Transverse colon (tissue), 4 donors: ENCODE measurements at places on chromosomes 7 and 10. TPM values are rescaled to one million over a fixed set of nuclear protein-coding genes. Genes with fewer than 3 reads are reported as not detected.
A peak's percentile ranks its signal among the peaks of the same experiment; 100 is the strongest.

DNA sequence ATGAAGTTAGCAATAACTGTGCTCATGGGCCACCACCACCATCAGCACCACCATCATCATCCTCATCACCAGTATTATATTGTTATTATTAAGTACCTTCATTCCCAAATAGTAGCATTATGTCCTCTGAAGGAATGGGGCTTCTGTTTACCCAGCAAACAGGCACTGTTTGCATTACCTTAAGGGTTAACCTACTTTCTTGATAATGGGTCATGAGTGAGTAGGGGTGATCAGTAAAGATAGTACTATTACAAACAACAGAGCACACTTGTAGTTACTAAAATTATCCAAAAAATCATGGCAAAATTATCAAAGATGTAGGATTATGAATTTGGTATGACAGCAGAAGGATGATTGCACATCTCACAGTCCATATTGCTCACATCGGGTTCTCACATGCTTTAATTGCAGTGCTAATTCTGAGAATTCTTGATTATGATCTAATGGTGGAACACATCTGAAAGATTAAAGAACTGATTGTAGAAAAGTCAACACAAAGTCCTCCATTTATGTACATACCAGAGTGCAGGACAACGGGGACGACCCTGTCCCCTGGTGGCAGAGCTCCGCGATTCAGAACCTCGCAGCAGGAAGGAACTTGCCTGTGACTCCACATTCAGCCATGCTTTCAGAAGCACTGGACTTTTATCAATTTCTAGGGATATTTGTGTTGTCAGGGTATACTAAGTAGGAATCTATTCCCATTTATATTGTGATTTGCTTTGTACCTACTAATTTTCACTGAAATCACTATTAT lies 31.0 kb downstream of the PDE1C start:
- H3K27me3 ChIP-seq, result no peaks in the 10 kb centered on the region
- no peaks in the 10 kb centered on the region for H3K4me1 ChIP-seq
- no peak overlapping the region for H3K27ac ChIP-seq
- DNase-seq, result no peak

GRCh38 chr7:106767078-106767477 lies 98.0 kb upstream of the PIK3CG start:
- H3K4me1 ChIP-seq, result no peaks in the 10 kb centered on the region
- peak overlapping the region; percentile 55 for H3K27ac ChIP-seq
- no peak for DNase-seq
- no peaks in the 10 kb centered on the region for H3K36me3 ChIP-seq
- H3K4me3 ChIP-seq, result no peak overlapping the region

DNA sequence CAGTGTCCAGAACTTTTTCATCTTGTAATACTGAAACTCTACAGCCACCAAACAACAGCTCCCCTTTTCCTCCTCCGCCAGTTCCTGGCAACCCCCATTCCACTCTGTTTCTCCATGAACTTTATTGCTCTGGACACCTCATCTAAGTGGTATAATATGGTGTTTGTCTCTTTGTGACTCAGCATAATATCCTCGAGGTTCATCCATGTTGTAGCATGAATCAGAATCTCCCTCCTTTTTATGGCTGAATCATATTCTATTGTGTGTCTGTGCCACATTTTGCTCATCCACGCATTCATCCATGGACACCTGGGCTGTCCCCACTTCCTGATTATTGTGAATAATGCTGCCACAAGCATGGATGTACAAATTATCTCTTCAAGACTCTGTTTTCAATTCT lies 124.4 kb upstream of the FGFR2 start:
- no peak overlapping the region for H3K27ac ChIP-seq
- H3K36me3 ChIP-seq, result no peaks in the 10 kb centered on the region
- H3K4me1 ChIP-seq, result no peaks in the 10 kb centered on the region
- DNase-seq, result no peak
- no peak overlapping the region for H3K4me3 ChIP-seq

GRCh38 chr10:36725581-36726520 lies 399.5 kb upstream of the ANKRD30A start:
- no peaks in the 10 kb centered on the region for H3K36me3 ChIP-seq
- H3K4me3 ChIP-seq, result no peak overlapping the region
- H3K4me1 ChIP-seq, result no peaks in the 10 kb centered on the region
- DNase-seq, result no peak
- no peak overlapping the region for H3K27ac ChIP-seq

DNA sequence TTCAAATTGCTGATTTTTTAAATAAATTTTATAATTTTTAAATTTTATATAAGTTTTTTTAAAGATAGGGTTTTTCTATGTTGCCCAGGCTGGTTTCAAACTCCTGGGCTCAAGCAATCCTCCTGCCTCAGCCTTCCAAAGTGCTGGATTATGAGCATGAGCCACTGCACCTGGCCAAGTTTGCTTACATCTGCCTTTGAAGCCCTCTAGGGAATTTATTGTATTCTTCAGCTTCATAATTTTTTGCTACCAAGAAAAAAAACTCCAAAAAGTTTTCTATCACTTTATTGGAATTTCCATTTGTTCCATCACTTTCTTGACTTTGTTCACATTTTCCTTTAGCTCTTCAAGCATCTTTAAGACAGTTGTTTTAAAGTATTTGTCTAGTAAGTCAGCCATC lies 3.8 kb upstream of the POLD2 start:
- no peaks in the 10 kb centered on the region for H3K27me3 ChIP-seq
- H3K27ac ChIP-seq, result no peak overlapping the region
- no peaks in the 10 kb centered on the region for H3K36me3 ChIP-seq

- no peaks in the 10 kb centered on the region for H3K36me3 ChIP-seq
- H3K27ac ChIP-seq, result no peak overlapping the region
- no peaks in the 10 kb centered on the region for H3K27me3 ChIP-seq
- no peak for DNase-seq
- no peak overlapping the region for H3K4me3 ChIP-seq
- no peaks in the 10 kb centered on the region for H3K4me1 ChIP-seq
Observed at GRCh38 chr10:4043897-4044665, 259.1 kb upstream of the KLF6 start.

- no peak for DNase-seq
- H3K36me3 ChIP-seq, result no peaks in the 10 kb centered on the region
Observed at GRCh38 chr7:111801277-111801676, 239.0 kb upstream of the IMMP2L start.

DNA sequence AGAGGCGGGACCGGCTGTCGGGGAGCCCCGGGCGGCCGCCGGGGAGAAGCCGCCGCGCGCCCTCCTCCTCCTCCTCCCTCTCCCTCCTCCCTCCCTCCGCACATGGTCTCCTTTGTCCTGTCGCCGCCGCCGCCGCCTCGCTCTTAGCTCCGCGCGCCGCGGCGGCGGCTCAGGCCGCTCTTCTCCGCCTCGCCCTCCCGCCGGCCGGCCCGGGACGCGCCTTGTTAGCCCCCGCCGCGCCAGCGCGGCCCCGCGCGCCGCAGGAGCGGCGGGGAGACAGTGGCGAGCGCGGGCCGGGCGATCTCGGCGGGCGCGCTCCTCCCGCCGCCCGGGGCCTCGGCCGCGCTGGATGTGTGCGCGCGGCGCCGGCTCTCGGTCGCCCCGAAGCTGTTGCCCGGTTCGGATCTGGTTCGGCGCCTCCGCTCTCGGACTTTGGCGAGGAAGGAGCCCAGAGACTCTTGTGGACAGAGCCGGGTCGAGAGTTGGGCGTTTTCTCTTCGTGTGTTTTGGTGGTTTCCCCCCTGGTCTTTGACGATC lies 437.4 kb upstream of the GALNT17 start:
- peak overlapping the region; percentile 92 for H3K27ac ChIP-seq
- peaks cover 16% of the 10 kb centered on the region for H3K27me3 ChIP-seq
- no peaks in the 10 kb centered on the region for H3K36me3 ChIP-seq
- peak overlapping the region; percentile 94 for H3K4me3 ChIP-seq
- peaks cover 2% of the 10 kb centered on the region for H3K4me1 ChIP-seq

DNA sequence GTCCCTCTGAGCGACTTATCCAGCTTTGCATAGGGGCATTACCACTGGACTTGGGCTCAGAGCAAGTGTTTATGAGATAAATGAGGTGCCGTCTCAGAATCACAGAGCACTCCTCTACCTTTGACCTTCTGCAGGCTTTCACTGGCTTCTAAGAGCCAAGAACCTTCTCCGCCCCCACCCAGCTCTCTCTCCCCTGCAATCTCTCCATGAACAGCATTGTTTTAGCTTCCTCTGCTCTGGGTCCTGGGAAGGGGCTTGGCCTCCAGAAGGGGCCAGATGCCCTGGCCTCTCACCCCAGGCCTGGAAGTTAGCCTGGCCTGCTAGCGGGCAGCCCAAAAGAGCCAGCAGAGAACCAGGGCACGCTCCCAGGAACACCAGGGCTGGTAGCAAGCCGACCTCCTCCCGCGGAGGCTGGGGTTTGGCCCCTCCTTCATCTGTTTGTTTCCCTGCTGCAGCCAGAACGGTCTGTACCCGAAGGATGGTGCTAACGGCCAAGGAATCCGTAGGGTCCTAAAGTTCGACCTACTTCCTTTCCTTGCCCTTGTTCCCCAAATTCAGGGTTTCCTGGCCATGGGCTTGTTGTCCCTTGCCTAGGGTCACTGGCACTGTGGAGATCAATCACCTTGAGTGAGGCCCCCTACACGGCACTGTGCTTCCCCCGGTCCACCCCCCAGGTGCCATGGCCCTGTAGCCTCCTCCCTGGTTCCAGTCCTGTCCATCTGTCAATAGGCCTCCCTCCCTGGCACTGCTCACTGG lies 18.7 kb upstream of the DDIT4 start:
- H3K4me3 ChIP-seq, result no peak overlapping the region
- H3K36me3 ChIP-seq, result no peaks in the 10 kb centered on the region
- H3K27ac ChIP-seq, result peak overlapping the region; percentile 94
- DNase-seq, result peak; percentile 89
- peaks cover 82% of the 10 kb centered on the region for H3K4me1 ChIP-seq
- no peaks in the 10 kb centered on the region for H3K27me3 ChIP-seq

DNA sequence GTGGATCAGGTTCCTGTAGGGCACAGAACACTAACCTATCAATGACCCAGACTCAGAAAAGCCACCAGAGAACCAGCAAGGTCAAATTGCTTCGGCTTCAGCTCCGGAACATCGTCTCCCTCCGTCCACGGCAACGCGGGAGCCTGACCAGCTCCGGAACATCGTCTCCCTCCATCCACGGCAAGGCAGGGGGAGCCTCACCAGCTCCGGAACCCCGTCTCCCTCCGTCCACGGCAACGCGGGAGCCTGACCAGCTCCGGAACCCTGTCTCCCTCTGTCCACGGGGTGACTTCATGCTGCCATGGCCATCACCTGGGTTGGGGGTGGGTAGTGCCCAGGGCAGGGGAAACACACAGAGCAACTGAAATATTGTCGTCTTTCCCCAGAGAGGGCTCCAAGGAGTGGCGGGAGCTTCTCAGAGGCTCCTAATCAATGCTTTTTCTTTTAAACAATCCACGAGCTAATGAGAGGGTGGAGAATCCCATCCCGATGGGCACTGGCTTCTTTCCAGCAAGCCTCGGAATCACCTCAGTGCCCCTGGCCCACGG lies 403.5 kb downstream of the DNAJB6 start:
- no peak overlapping the region for H3K4me3 ChIP-seq
- H3K27ac ChIP-seq, result no peak overlapping the region
- DNase-seq, result no peak
- H3K27me3 ChIP-seq, result no peaks in the 10 kb centered on the region
- no peaks in the 10 kb centered on the region for H3K36me3 ChIP-seq

DNA sequence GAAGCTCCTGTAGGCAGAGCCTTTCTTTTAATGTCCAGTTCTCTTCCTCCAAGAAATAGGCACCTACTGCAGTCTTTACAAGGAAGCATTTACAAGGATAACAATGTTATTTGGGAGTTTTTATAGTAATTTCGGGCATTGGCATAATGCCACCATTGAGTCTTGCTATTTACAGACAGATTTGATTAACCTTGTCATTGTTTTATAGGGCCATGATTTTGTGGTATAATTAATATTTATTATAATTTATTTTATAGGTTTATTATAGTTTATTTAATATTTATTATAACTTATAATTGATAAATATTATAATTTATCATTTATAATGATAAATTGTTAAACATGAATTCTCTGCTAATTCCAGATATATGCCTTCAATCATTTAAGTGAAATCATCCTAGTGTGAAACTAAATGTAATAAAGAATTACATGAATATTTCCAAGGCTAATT lies 573 bp upstream of the POT1 start:
- H3K27ac ChIP-seq, result peak overlapping the region; percentile 88
- H3K27me3 ChIP-seq, result no peaks in the 10 kb centered on the region
- H3K4me3 ChIP-seq, result peak overlapping the region; percentile 54
- H3K36me3 ChIP-seq, result no peaks in the 10 kb centered on the region
- DNase-seq, result no peak

- no peaks in the 10 kb centered on the region for H3K27me3 ChIP-seq
- no peak overlapping the region for H3K4me3 ChIP-seq
- peak; percentile 47 for DNase-seq
- no peaks in the 10 kb centered on the region for H3K36me3 ChIP-seq
- no peak overlapping the region for H3K27ac ChIP-seq
- H3K4me1 ChIP-seq, result peaks cover 7% of the 10 kb centered on the region
Observed at GRCh38 chr10:96370584-96371157, 11.9 kb upstream of the OPALIN start.

DNA sequence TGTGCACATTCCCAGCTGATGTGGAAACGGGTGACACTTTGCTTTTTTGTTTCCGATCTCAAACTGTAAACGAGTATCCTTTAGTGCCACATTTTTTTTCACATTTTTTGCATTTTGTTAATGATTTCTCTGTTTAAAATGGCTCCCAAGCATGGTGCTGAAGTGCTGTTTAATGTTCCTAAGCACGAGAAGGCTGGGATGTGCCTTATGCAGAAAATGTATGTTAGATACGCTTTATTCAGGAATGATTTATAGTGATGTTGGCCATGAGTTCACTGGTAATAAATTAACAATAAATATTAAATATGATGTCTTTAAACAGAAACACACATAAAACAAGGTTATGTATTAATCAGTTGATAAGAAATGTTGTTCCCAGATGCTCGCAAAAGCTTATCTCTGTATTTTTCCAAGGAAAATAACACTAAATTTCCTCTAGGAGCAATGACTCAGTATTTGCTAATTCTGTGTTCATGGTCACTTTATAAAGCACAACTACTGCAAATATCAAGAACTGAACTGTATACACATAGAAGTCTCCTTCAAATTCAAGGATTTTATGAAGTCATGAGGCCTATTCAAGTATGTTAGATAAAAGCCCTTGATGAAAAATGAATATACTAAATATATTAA lies 305.9 kb upstream of the SMIM30 start:
- no peak overlapping the region for H3K4me3 ChIP-seq
- DNase-seq, result no peak
- no peak overlapping the region for H3K27ac ChIP-seq
- peaks cover 3% of the 10 kb centered on the region for H3K4me1 ChIP-seq
- no peaks in the 10 kb centered on the region for H3K27me3 ChIP-seq
- no peaks in the 10 kb centered on the region for H3K36me3 ChIP-seq

GRCh38 chr7:158729646-158730382 lies 25.2 kb upstream of the NCAPG2 start:
- H3K4me3 ChIP-seq, result no peak overlapping the region
- no peaks in the 10 kb centered on the region for H3K27me3 ChIP-seq
- no peak for DNase-seq
- H3K27ac ChIP-seq, result no peak overlapping the region

GRCh38 chr7:115363916-115364315 lies 442.0 kb downstream of the MDFIC start:
- no peak overlapping the region for H3K4me3 ChIP-seq
- peaks cover 3% of the 10 kb centered on the region for H3K4me1 ChIP-seq
- no peak overlapping the region for H3K27ac ChIP-seq
- no peaks in the 10 kb centered on the region for H3K27me3 ChIP-seq
- no peak for DNase-seq

IGFBP3 gene
- total RNA-seq, result 78.2 TPM

LBX1 gene
- not detected for total RNA-seq

ORC5 gene
- 18.7 TPM for total RNA-seq

IRF5 gene
- total RNA-seq, result 3.7 TPM

ZNF239 gene
- total RNA-seq, result 8.2 TPM

ACSL5 gene
- total RNA-seq, result 91.6 TPM
